ENCODE measurements at places on chromosomes 4 and X.

- DNase-seq, result no peak
These were observed 94.7 kb upstream of the SRD5A3 start for GRCh38 chr4:55251342-55251741.

GRCh38 chrX:13888284-13888683 is 71.4 kb upstream of the GPM6B start:
- peak; percentile 38 for DNase-seq

DNA sequence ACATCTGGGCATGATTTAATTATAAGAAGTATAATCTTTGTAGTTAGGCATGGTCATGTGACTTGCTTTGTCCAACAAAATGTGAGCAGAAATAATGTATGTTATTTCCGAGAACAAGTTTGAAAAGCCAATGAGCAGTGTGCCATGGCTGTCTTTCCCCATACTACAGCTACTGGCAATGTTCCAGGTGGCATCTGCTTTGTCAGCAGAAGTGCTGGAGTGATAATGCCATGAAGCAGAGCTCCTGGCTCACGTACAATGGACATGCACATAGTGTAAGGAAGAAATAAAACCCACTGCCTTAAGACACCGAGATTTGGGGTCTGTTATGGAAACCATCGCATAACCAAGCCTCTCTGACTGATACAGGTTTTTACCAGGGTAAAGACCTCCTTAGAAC is 212.6 kb upstream of the RASGEF1B start:
- DNase-seq, result no peak

DNA sequence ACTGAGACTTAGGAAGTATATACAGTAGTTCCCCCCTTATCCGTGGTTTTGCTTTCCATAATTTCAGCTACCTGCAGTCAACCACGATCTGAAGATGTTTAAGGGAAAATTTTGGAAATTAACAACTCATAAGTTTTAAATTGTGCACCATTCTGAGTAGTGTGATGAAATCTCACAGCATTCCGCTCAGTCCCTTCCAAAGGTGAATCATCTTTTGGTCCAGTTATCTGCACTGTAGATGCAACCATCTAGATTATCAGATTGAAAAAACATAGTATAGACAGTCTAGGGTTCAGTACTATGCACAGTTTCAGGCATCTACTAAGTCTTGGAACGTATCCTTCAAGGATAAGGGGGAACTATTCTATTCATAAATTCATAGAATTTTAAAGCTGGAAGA is 109.0 kb downstream of the ANXA3 start:
- DNase-seq, result no peak

DNA sequence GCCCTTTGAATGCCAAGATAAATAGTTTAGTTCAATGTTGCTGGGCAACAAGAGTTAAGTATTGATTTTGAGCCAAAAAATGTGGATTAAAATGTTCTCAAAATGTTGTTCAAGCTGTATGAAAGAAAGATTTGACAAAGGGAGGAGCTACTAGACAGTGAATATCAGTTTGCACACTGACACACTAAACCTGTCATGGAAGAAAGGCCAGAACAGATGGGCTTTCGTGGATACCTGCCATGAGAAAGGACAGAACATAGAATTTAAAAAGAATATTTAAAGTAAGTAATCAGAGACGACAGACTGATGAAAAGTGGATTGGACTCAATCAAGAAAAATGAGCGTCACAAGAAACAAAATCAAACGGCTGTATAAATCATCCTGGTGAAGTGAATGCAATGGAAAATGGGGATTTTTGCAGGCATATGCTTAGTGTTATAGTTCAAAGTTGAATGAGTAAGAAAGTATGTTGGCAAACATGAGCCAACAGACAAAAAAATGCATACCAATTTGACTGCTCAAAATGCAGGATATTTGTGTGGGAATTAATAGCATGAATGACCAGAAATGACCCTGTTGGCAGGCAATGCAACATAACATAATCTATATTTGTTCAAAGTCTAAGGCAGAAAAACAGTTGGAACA is 7.4 kb downstream of the PCDH18 start:
- no peak for DNase-seq

All from caudate nucleus (tissue), 63 donors.